HFF-Myc (cell line): ENCODE measurements at places on chromosomes 1 and 21.

GRCh38 chr1:41423511-41424191 lies 60.8 kb downstream of the EDN2 start:
- no peak for DNase-seq

- DNase-seq = no peak
These were observed 30.2 kb downstream of the RAB3B start for GRCh38 chr1:51960262-51960661.

GRCh38 chr1:6569033-6569432 lies 10.8 kb upstream of the ZBTB48 start:
- DNase-seq = no peak

- DNase-seq = no peak
These were observed 232.5 kb upstream of the JUN start for GRCh38 chr1:59016390-59016789.

- DNase-seq = no peak
These were observed 157.5 kb downstream of the BRINP2 start for GRCh38 chr1:177328251-177328650.

GRCh38 chr1:36964830-36965229 lies 69.5 kb downstream of the GRIK3 start:
- no peak for DNase-seq

GRCh38 chr1:110210604-110211495 lies 736 bp downstream of the KCNC4 start:
- DNase-seq = no peak

GRCh38 chr1:40978886-40979240 lies 633 bp upstream of the CTPS1 start:
- no peak for DNase-seq

DNA sequence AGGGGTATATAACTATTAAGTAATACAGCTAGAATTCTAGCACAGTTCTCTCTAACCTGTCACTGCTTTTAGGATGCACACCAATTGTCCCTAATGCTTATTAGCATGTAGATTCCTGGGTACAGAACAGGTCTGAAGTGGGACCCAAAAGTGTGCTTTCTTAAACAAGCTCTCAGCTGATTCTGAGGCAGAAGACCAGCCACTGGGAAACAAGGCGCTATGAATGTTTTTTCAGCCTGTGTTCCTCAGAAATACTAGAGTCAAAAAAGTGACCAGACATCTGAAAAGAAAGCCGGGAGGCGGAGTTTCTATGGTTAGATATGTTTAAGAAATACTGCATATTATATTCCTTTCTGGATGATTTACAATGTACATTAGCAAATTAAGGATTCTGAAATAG lies 1.8 kb downstream of the PEF1 start:
- DNase-seq = no peak

GRCh38 chr1:61012341-61012761 lies 70.0 kb upstream of the NFIA start:
- DNase-seq = no peak

- no peak for DNase-seq
These were observed 217.5 kb downstream of the CAMTA1 start for GRCh38 chr1:7002728-7003127.

- DNase-seq = peak; percentile 93
These were observed 105.9 kb upstream of the SLC45A1 start for GRCh38 chr1:8211883-8212579.

- no peak for DNase-seq
These were observed 132.9 kb downstream of the SYF2 start for GRCh38 chr1:25099343-25099951.

DNA sequence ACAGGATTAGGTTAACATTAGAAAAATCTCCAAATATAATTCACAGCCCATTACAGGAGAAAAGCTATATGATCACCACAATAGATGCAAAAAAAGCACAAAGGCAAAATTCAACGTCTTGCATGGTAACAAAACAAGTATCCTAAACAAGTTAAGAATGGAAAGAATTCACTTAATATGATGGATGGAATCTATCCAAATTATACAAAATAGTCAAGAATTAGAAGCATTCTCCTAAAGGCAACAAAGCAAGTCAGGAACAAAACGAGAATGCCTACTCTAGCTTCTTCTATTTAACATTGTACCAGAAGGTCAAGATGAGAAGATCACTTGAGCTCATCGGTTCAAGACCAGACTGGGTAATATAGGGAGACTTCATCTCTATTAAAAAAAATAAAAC lies 442.8 kb downstream of the SETD4 start:
- DNase-seq = no peak

DNA sequence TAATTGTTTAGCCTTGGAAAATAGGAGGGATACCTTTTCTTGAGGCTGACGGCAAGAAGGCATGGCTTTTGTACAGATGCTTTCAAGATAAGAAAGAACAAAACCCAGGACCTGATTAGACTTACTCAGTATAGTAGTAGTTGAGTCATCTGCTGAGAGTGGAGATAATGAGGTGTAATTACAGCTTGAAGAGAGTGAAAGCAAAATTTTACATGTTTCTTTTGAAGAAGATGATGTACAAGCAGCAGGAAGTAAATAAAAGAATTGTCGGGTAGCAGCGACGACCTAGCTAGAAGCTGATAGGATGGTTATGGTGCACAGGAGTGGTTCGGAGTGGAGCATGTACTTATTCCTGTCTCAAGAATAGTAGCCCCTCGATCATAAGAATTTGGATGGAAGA lies 6.6 kb downstream of the ANGPTL1 start:
- no peak for DNase-seq

DNA sequence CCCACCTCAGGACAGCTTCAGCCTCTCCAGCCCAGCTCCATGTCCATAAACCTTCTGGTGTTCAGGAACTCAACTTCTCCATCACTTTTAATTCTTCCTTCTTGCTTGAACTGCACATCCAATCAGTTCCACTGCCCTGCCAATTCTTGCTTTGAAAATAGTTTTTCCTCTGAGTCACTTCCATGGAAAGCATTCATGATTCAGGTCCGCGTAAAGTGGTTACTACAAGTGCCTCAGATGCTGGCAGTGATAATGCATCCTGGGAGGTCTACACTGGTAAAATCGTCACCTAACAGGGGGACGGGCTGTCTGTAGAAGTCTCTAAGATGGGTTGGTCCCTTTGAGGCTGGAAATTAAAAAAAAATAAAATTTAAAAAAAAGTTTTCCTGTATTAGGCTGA lies 25.9 kb upstream of the RCAN1 start:
- peak; percentile 20 for DNase-seq

DNA sequence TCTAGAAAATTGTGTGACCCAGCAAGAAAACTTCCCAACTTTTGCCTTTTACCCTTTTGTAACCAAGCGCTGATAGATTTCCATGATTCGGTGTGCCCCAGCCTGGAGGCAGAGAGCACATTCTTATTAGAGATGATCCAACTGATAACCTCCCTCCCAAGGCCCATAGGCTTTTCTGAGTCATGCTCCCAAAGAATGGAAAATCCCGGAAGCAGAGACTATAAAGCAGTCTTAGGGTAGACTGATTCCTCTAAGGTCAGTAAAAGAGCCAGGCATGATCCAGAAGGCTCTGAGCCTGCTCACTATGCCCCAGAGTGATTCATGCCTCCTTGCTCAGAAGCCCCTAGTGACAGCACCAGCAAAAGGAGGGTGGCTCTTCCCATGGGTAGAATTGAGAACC lies 4.3 kb downstream of the CAMK1G start:
- no peak for DNase-seq
